Occipital lobe (tissue), 3 donors: ENCODE measurements at places on chromosomes 2 and 18. TPM values are rescaled to one million over a fixed set of nuclear protein-coding genes. Genes with fewer than 3 reads are reported as not detected.
A peak's percentile ranks its signal among the peaks of the same experiment; 100 is the strongest.

GRCh38 chr2:23824777-23825212 is 102.1 kb downstream of the ATAD2B start:
- DNase-seq = no peak

DNA sequence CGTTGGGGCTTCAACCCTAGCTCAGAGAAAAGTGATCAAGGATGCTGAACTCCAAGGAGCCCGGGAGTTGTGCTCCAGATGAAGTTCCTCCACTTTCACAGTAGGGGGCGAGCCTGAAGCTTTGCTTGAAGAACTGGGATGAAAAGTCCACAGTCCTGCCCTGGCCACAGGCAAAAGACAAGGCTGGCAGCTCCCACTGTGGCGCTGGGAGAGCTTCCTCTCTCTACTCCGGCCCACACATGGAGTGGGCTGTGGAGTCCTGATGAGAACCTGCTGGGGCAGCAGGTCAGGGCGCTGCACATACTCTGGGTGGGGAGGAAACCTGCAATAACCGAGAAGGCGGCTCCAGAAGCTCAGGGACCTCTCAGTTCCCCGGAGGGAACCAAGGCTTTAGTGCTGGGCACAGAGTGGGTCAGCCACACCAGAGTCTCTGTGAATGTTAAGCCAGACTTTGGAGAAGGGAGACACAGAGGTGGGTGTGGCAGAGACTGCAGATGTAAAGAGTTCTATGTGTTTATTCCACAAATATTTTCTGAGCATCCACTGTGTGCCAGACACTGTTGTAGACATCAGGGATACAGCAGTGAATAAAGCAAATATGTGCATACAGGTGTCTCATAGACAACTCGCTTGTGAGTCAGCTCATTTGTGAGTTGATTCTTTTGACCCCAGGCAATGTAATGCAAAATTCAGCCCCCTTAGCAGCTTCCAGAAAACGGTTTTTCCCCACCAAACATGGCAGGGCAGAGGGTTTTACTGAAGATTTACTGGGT is 48.0 kb upstream of the MRPL33 start:
- peak; percentile 37 for DNase-seq

DNAJB2 gene
- 73.2 TPM for total RNA-seq

PCARE gene
- under 0.01 TPM for total RNA-seq

KIAA2012 gene
- 0.47 TPM for total RNA-seq

DNA sequence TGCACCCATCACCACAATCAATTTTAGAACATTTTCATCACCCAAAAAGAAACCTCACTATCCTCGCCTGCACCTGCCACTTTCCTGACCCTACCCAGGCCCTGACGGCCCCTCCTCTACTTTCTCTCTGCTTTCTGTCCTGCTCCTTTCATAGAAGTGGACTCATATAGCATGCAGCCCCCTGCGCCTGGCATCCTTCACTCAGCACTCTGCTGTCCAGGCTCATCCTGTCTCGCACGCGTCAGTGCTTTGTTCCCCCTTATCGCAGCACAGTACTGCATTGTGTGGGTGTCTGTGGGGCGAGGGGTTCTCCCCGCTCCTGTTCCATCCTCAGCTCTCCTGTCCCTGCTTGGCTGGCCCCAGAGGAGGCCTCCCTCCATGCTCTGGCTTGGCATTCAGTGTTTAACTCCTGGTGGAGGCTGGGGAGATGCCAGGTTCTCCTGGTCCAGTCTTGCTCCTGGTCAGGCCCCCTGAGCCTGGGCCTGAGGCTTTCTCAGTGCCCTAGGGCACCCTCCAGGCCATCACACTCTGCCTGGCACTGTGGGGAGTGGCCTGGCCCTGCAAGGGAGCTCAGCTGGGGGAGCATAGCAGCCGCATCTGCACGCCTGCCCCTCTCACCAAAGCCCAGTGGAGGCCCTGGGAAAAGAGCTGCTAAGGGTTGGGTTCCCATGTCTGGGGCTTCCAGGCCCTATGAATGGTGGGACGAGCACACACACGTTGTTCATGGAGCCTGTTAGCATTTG is 6.6 kb upstream of the TUBB6 start:
- DNase-seq = no peak

GRCh38 chr2:95017071-95017501 is 8.4 kb upstream of the MAL start:
- DNase-seq = no peak

GRCh38 chr18:79905389-79905911 is 46.0 kb downstream of the SLC66A2 start:
- DNase-seq = no peak

GRCh38 chr2:168525020-168525419 is 68.9 kb downstream of the CERS6 start:
- DNase-seq = no peak
